Psoas muscle (tissue), 8 donors: ENCODE measurements at places on chromosomes 12 and 14. TPM values are rescaled to one million over a fixed set of nuclear protein-coding genes. Genes with fewer than 3 reads are reported as not detected.

DNA sequence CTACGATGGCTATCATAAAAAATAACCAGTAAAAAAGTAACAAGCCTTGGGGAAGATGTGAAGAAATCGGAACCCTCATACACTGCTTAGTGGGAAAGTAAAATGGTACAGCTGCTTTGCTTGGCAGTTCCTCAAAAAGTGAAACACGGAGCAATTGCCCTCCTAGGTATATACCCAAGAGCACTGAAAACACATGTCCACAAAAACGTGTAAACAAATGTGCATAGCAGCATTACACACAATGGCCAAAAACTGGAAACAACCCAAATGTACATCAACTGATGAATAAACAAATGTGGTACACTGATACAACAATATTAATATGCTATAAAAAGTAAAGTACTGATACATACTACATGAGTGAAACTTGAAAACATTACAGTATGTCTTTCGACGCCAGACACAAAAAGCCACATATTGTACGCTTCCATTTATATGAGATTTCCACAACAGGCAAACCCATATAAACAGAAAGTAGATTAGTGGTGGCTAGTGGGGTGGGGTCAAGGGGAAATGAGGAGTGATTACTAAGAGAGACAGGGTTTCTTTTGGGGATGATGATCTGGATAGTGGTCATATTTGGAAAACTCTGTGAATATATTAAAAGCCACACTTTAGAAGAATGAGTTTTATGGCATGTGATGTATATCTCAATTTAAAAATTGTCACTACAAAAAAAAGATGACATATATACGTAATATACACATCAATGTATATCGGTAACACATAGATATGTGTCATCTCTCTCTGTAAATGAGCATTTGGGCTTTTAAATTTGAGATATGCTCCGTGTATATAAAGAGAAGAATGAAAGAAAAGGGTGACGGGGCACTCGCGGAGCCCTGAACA is 996 bp downstream of the SLC41A2 start:
- DNase-seq, result no peak

DNA sequence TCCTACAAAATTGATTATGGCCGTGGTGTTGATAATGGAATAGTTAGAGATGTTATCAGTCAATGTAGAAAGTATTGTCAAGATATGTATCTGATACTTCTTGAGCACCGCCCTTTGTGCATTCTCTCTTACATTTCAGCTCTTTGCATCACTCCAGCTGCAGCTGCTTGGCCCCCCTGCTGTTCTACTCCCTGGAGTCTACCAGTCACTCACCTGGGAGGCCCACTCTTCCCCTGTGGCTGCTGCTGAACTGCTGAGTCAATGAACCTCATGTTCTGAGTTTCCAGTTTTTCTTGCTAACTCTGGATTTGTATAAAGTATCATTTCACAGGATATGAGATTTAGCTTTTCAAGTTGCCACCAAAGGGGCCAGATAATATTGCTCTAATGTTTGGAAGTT is 312.8 kb upstream of the SLC16A7 start:
- no peak for DNase-seq

GRCh38 chr12:129696926-129697325 is 206.9 kb downstream of the TMEM132D start:
- no peak for DNase-seq

- no peak for DNase-seq
Observed at GRCh38 chr12:3580094-3580749, 89.2 kb downstream of the PRMT8 start.

- no peak for DNase-seq
Observed at GRCh38 chr12:94671917-94672316, 21.6 kb upstream of the TMCC3 start.

DNA sequence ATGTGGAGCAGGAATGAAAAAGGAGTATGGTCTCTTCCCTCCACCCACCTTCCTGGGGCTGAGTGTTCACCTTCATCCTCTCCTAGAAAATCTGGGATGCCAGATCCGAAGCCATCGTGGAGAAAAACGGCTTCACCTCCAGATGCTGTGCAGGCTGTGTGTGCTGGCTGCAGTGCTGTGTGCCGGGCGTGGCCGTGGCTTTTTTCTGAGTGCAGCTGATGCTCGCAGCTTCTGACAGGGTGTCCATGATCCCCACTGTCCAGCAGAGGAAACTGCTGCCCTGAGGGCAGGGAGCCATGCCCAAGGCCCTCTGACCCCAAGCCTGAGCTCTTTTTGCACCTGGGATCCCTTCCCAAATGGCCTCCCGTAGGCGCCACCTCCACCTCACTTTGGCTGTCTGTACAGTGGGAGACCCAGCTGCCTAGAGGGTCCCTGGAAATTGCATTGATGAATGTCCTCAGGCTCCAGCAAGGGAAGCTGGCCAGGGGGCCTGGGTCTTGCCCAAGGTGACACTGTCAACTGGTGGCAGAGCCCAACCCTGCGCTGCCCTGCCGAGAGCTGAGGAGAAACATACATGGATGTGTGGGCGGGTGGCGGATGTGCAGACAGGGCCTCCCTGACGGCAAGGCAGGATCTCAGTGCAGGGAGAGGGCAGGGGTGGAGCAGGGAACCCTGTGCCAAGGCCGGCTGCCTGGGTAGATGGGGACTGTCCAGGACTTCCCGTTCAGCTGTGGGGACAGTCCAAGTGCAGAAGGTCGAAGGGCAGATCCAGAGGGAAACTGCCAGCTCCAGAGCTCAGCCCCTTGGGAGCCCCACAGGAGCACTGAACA is 53.3 kb downstream of the BEGAIN start:
- DNase-seq, result peak; percentile 48

GRCh38 chr12:110744151-110744571 is 1.5 kb upstream of the PPP1CC start:
- DNase-seq, result peak; percentile 61

DNA sequence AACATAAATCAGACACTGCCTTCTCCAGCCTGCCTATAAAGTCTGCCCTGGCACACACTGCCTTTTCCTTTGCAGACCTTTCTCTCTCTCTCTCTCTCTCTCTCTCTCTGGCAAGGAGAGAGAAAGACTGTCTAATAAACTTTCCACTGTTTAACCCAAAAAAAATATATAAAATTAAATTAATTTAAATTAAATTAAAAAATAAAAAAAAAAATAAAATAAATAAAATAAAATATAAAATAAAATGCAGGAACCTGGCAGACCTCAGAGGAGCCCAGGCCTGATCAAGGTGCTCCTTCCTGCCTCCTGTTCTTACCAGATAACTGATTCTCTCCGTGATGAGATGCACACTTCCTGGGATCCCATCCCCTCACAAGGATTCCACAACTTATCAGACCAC is 103.9 kb upstream of the VASH1 start:
- DNase-seq, result no peak

GRCh38 chr14:44979740-44980356 is 17.9 kb downstream of the TOGARAM1 start:
- peak; percentile 33 for DNase-seq

Gene CCDC85C
- 5.8 TPM for total RNA-seq

Gene KRT82
- total RNA-seq, result not detected

GRCh38 chr12:117486840-117487659 is 125.6 kb upstream of the NOS1 start:
- DNase-seq, result peak; percentile 83

GRCh38 chr12:67920413-67920812 is 68.8 kb upstream of the IFNG-AS1 start:
- DNase-seq, result no peak

GRCh38 chr12:106281056-106281782 is 21.3 kb upstream of the TCP11L2 start:
- DNase-seq, result no peak

DNA sequence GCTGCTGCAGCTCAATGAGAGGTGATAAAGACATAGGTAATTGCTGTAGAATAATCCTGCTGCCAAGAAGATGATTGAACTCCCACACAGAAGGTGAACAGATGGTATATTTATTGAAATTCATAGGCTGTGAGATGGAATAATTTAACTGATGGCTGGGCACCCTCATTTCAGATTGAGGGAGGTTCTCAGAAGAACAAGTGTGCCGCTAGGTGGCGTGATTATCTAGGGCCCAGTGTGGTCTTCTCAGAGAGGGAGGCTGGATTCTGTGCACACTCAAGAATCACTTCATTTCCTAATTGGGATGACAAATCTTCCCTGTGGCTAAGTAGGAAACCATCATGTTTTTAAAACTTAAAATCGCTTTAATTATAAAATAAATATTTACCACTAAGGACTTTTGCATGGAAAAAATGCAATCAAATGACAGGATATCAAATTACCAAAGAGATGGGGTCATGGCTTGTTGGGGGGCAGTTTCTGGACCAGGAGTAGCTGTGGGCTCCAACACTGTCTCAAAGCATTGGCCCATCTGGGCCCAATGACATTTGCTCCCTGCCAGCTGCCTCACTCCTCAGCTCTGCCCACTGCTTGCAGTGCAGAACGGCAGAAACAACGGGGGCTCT is 132.3 kb downstream of the SNAPC1 start:
- peak; percentile 12 for DNase-seq

Gene PKP2
- 6.7 TPM for total RNA-seq

GRCh38 chr12:73950507-73950906 is 587.1 kb upstream of the ATXN7L3B start:
- no peak for DNase-seq

Gene SLC7A8
- 43.0 TPM for total RNA-seq

GRCh38 chr12:19120795-19121194 is 8.7 kb upstream of the PLEKHA5 start:
- DNase-seq, result no peak

GRCh38 chr14:63039866-63040265 is 5.4 kb downstream of the KCNH5 start:
- no peak for DNase-seq

Gene SOX5
- 2.4 TPM for total RNA-seq

- no peak for DNase-seq
Observed at GRCh38 chr14:65382586-65382985, 29.9 kb upstream of the FUT8 start.

Gene SLC25A47
- total RNA-seq, result 0.12 TPM

Gene SERPINA5
- 59.7 TPM for total RNA-seq

Gene DNAJC22
- not detected for total RNA-seq

Gene GCH1
- total RNA-seq, result 1.4 TPM
